ENCODE measurements at places on chromosomes 6 and 20.

- DNase-seq: no peak
These were observed 2.8 kb downstream of the COL9A3 start for GRCh38 chr20:62819494-62820174.

DNA sequence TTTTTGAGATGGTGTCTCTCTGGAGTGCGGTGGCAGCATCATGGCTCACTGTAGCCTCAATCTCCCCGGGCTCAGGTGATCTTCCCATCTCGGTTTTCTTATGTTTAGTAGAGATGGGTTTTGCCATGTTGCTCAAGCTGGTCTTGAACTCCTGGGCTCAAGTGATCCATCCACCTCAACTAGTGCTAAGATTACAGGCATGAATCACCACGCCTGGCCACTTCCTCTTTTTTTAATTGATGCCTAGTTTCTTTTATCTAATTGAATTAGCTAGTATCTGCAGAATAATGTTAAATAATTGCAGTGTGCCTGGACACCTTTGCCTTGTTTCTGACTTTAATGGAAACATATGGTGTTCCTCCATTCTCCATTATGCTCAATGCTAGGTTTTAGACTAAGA lies 38.4 kb upstream of the SLC22A16 start:
- peak; percentile 31 for DNase-seq

GRCh38 chr6:96934087-96934486 lies 9.6 kb downstream of the KLHL32 start:
- DNase-seq: no peak

- DNase-seq: no peak
These were observed 1.5 kb upstream of the ARID1B start for GRCh38 chr6:156775717-156776116.

GRCh38 chr6:43061861-43062260 lies 2.4 kb downstream of the KLC4 start:
- no peak for DNase-seq

GRCh38 chr20:57620274-57620990 lies at the start of gene ZBP1:
Gene ZBP1, minus strand, starts transcription at chr20:57620426. Its CDS starts 131 bp downstream, at chr20:57620295.
- DNase-seq: no peak

DNA sequence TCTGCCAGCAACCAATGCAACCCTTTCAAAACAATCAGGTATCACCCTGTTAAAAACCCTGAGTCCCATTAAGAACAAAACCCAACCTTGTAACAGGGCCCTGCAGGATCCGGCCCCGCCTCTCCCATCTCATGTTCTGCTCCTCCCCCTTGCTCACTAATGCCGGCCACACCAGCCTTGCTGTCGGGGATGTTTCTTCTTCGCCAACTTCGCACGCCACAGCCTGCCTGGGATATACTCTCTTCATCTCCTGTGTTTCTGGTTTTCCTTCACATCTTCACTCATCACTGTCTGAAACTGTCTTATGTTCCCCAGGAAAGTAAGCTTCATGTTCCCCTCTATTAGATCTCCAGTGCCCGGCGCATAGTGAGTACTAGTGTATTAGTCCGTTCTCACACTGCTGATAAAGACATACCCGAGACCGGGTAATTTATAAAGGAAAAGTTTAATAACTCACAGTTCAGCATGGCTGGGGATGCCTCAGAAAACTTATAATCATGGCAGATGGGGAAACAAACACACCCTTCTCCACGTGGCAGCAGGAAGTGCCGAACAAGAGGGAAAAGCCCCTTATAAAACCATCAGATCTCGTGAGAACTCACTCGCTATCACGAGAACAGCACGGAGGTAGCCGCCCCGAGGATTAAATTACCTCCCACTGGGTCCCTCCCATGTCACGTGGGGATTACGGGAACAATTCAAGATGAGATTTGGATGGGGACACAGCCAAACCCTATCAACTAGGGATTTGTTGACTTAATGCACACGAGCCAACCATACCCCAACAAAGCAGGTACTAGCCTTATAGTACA lies 5.1 kb downstream of the TP53RK start:
- peak; percentile 50 for DNase-seq
